ENCODE measurements at places on chromosomes 11 and 22.
A peak's percentile ranks its signal among the peaks of the same experiment; 100 is the strongest.

- DNase-seq = no peak
Observed at GRCh38 chr11:78991681-78992080, 417.0 kb upstream of the NARS2 start.

DNA sequence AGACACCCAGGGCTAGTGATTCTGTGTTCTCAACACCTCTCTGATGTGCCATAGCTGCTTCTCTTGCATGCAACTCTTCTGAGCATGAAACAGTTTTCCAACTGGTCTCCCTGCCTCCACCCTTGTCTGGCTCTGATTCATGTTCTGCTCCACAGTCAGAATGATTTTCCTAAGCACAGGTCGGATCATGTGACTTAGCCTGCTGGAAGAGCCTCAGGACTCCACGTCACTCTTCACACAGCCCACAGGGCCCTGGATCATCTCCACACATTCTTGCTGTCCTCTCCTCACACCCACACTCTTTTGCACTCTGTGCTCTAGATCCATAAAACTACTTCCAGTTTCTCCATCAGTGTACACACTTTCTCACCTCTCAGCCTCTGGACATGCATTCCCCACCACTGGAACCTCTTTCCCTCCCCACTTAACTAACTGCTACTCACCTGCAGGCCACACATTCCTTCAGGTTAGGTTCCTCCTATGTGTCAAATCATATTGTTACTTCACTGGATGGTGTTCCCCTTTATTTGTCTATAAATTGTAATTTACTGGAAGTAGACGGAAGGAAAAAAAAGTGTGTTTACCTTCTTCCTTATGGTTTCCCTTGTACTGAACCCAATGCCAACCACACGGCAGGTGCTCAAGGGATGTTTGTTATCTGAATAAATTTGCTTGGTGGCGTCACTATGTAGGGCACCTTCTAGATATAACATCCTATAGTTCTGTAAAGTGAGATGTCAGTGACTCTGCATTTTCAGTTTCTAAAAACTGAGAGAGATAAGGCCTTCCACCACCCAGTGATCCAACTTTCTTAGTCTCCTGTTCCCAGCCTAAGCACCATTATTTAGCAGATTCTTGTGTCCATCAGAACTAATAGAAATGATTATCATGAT is 133.7 kb downstream of the ETS1 start:
- peak; percentile 92 for DNase-seq

GRCh38 chr22:30314915-30315314 is 11.8 kb downstream of the TBC1D10A start:
- DNase-seq = no peak

GRCh38 chr22:25404556-25404927 is 159.9 kb upstream of the GRK3 start:
- no peak for DNase-seq

- DNase-seq = no peak
Observed at GRCh38 chr11:61126256-61126655, 24.0 kb downstream of the CD5 start.

GRCh38 chr22:27751277-27752070 is 50.1 kb downstream of the MN1 start:
- DNase-seq = no peak

- DNase-seq = peak; percentile 81
Observed at GRCh38 chr22:43826142-43827002, 14.3 kb upstream of the EFCAB6 start.

DNA sequence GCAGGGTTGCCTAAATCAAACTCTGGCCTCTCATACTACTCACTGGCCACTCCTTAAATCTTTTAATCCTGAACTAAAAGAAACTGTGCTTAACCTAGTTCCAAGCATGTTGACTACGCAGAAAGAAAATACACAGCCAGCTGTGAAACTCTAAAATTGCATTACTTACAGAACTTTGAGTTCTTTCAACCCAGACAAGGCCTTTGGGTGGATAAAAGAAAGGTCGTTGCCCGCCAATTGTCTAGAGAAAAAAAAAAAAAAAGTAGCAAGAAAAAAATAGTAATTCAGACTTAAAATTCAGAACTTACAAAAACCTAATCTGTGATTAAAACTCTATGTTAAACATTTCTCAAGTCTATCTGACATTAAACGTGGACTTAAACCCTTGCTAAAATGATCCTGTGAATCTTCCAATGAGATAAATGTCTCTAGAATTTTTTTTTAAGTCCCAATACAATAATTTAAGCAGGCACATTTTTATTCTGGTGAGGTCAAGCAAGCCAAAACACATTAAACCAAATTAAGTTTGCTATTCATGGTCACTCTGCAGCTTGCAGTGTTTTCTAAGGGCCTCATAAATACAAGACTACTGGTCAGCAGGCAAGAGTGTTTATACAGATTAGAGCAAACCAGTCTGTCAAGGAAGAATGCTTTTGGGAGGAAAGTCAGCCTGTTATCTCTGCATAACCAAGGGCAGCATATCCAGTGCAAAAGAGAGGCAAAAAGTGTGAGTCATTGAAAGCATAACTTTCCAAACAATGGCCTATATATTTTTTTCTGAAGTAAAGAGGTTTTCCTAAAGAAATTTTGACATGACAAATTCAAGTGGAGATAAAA is 29.5 kb upstream of the CCDC34 start:
- peak; percentile 74 for DNase-seq

GRCh38 chr11:5625281-5625680 is 480 bp downstream of the TRIM34 start:
- DNase-seq = no peak

GRCh38 chr11:69669486-69669885 is 5.7 kb downstream of the LTO1 start:
- no peak for DNase-seq

GRCh38 chr22:38017939-38018885 is 33.9 kb upstream of the SOX10 start:
- no peak for DNase-seq

GRCh38 chr11:8356721-8357504 is 93.2 kb upstream of the LMO1 start:
- no peak for DNase-seq

DNA sequence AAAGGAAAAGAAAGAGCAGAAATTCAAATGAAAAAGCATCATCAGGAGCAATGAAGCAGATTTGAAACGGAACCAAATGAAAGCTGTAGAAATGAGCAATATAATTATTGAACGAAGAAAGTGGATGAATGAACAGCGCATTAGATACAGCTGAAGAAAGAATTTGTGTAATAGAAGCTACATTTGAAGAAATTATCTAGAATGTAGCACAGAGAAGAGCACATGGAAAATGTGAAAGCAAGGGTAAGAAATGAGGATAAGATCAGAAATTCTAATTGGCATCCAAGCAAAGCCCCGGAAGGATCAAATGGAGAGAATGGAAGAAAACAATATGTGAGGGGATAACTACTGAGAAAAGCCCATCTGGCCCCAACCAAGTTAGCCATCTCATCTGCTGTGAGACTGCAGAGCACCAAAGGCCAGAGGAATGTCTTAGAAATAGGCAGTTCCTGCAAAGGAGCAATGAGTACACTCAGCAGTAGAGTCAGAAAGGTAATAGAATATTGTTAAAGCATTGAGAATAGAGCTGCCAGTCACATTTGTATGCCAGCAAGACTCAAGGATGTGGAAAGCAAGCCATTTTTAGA is 51.9 kb downstream of the MED15 start:
- no peak for DNase-seq

- no peak for DNase-seq
Observed at GRCh38 chr11:23865341-23865975, 631.4 kb upstream of the LUZP2 start.

GRCh38 chr22:46679706-46680269 is 58.3 kb downstream of the CERK start:
- peak; percentile 49 for DNase-seq

- DNase-seq = no peak
Observed at GRCh38 chr11:118042141-118042540, 34.7 kb upstream of the TMPRSS4 start.

DNA sequence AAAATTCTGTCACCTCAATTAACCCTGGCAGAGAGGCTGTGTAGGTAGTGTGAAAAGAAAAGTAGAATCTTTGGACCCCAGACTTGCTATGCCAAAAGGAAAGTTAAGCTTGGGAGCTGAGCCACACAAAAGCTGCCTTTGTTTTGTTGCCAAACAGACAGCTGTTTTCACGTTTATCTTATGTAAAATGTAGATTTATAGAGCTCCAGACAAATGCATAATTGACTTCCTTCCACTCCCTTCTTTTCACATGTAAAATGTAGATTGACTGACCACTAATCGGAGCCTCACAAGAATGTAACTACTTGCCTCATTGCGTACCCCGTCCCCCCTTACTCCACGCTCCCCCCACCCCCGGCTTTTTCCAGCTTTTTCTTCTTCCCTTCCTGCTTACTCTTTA is 2302.2 kb upstream of the RAG2 start:
- no peak for DNase-seq

DNA sequence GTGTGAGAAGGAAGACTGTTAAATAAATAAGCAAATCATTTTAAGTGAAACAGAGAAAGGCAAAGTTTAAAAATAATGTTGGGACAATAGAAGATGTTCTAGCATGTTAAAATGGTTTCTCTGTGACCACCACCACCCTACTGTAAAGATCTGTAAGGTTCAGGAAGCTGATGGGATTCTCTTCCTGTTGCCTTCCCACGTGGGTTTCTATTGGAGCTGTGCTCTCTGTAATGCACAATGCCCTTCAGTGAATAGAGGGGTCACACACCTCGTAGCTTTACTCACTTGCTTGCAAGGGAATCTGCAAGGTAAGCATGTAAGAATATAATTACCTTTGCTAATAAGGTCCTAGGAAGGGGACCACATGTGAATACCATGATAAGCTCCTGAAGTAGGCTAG is 170.5 kb downstream of the CASP12 start:
- no peak for DNase-seq

DNA sequence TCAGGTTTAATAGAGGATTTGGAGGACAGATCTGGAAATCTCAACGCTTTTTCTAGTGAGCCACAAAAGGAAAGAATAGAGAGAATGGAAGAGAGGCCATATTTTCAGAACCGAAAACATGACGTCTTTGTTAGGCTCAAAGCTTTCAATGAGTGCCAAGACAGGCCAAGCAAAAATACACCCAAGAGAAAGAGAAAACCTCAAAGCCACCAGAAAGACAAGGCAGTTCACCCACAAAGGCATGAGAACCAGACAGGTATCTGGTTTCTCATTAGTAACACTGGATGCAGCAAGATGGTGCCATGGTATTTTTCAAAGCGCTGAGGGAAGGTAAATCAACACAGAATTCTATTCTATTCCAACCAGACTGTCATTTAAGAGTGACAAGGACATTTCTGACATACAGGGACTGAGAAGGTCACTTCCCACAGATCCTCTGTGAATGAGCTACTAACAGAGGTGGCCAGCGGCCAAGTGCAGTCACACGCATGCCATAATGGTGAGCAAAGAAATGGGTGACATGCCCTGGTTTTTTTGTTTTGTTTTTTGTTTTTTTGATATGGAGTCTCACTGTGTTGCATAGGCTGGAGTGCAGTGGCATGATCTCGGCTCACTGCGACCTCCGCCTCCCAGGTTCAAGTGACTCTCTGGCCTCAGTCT is 41.9 kb downstream of the TOLLIP start:
- DNase-seq = no peak

GRCh38 chr11:12084256-12084655 is 26.1 kb upstream of the MICAL2 start:
- DNase-seq = peak; percentile 53

DNA sequence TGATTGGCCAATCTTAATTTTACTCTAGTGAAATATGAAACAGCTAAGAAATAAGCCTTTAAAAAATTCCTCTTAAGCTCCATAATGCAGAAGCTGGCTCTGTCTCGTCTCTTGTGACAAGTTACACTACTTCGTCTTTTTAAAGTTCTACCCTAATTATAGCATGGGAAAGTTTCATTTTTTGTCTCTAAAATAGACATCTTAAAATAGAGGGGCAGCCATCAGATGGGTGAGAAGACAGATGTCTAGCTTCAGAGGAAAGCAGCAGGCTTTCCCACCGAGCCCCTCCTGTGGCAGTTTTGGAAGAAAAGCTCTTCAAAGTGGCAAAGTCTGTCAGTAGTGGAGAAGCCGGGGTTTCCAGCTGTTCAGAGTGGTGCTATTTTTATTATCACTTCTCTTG is 39.5 kb downstream of the XRRA1 start:
- DNase-seq = no peak

GRCh38 chr11:64178203-64178602 is 7.8 kb upstream of the STIP1 start:
- DNase-seq = no peak

- DNase-seq = no peak
Observed at GRCh38 chr11:44046182-44046581, 1.6 kb upstream of the ACCSL start.

DNA sequence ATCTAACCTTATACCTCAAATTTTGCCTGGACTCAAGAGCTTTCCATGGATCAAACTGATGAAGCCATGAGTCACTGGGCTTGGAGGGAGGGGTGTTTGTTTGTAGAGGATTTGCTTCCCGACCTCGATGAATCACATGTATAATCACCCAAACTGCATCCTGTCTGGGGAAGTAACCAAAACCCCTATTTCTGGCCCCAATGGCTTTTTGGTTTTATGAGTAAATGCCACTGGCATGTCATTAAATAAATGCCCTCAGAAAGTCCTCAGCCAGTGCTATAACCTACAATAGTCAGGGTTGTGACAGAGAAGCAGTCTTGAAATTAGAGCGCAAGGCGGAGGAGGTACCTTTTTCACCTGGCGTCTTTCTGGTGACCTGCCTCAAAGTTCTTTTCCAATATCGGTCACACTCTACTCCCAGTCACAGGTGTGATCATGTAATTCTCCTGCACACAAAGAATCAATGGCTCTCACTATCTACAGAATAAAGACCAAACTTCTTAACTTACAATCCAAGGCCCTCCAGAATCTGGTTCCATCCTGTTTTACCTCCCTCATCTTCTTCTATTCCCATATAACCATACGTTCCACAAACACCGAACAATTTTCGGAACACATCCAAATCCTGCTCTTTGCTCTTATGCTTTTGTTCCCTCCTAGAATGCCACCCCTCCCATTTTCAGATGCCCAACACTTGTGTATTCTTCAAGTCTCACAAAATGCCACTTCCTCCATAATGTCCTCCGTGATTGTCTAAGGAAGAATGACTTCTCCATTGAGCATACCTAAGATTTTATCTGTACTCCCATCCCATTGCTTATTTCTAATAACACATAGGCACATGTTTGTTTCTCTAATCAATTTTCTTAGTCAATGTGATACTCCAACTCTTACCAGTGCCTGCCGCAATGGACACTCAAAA is 81.3 kb upstream of the BLID start:
- DNase-seq = peak; percentile 99

DNA sequence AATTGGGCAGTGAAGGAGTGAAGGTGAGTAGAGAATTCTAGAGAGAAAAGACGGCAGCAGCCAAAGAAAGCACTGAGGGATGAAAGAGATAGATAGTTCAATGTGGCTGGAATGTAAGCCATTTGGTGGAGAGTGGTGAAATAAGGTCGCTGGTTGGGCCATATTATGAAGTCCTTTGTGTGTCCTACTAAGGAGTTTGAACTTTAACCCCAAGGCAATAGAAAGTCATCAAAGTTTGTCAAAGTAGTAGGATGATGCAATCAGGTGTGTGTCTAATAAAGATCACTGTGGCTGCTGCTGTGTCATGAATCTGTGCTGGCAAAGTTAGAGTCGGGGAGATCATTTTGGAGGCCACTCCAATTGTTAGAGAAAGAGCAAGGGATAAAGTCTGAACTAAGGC is 18.7 kb downstream of the RNF121 start:
- DNase-seq = peak; percentile 21

GRCh38 chr11:132424433-132424832 is 1054.0 kb downstream of the NTM start:
- DNase-seq = no peak

GRCh38 chr22:17734187-17734586 is 40.1 kb downstream of the BID start:
- DNase-seq = peak; percentile 33

- DNase-seq = no peak
Observed at GRCh38 chr22:31526270-31526669, 29.9 kb downstream of the SFI1 start.

GRCh38 chr11:67253872-67254624 is 12.2 kb upstream of the GRK2 start:
- DNase-seq = no peak

Measured in fibroblast of skin of scalp (primary cell).